Activated gamma-delta T cell (primary cell): ENCODE measurements at places on chromosomes 11 and 22.

DNA sequence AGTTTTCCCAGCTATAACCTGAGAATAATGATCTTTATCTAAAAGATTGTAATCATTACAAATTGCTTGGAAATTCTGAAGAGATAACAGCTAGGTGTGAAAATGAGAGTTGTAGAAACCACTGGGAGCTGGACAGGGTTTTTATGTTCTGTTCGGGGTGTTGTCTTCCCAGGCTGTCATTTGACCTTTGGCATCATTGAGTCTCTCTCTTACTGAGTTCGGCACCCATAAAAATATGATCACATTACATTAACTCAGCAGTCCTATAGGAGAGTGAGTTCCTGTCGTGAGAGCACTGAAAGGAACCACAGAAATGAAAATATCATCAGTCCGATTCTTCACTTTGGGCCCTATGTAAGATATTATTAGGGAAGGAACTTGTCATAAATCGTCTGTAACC is 29.3 kb downstream of the KIRREL3 start:
- DNase-seq, result no peak

GRCh38 chr11:30414806-30415205 is 91.9 kb downstream of the ARL14EP start:
- DNase-seq, result no peak

DNA sequence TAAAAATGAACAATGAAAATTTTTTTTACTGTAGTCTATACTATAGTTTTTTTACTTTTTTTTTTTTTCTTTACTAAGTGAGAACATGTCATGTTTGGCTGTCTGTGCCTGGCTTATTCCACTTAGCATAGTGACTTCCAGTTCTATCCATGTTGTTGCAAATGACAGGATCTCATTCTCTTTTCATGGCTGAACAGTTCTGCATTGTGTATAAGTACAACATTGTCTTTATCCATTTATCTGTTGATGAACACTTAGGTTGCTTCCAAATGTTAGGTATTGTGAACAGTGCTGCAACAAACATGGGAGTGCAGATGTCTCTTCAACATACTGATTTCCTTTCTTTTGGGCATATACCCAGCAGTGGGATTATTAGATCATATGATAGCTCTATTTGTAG is 88.1 kb upstream of the CCDC90B start:
- DNase-seq, result no peak

GRCh38 chr11:6794639-6795038 is 4.8 kb downstream of the OR6A2 start:
- no peak for DNase-seq

- DNase-seq, result no peak
Measured at GRCh38 chr11:117456027-117456720, 128.5 kb downstream of the CEP164 start.

DNA sequence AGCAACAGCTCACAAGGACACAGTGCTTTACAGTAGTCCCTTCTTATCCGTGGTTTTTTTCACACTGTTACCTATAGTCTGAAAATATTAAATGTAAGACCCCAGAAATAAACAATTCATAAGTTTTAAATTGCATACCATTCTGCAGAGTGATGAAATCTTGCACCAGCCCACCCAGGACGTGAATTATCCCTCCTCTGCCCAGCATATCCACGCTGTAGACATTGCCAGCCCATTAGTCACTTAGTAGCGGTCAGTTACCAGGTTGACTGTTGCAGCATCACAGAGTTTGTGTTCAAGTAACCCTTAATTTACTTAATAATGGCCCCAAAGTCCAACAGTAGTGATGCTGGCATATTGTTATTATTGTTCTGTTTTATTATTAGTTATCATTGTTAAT is 3.6 kb downstream of the CLTCL1 start:
- no peak for DNase-seq

DNA sequence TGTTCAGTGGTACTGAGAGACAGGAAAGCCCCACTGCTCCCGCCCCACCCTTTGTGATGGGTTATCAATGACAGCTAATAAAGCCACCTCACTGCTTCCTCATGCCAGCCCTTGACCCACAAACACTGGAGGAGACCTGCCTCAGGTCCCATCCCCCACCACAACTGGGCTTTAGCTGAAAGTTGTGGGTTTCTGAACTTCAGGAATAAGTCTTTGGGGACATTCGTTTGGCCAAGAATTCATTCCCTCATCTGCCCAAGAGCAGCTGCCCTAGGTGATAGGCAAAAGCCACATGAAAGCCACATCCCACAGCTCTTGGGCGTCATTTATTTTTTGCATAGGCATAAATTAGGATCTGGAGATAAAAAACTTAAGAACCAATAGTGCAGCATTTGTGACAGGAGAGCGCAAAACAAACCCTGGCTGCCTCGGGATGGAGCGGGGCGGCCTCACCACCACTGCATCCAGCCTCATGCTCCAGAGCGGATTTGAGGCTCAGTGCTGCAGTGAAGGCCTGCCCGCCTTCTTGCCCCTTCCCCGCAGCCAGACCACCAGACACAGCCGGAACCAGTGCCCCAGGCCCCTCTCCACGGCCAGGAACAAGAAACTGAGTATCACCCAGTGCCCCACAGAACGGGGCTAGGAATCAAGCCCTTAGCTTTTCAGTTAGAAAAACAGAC is 21.2 kb downstream of the SUN2 start:
- no peak for DNase-seq

DNA sequence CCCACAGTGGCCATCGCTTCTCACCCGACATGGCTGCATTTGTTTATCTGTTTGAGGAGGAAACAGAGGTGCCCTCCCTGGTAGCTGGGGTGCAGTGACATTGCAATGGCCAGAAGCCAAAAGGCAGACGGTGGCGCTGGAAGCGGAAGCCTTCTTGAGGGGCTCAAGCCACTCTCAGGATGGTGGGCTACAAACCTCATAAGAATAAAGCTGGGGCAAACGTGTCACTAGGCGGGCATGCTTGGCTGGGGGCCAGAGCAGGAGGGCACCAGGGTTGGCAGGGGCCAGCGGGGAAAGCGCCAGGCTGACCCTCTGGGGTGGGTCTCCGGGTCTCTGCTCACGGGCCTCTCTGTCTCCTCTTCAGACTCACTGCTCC is 12.6 kb downstream of the TNNT3 start:
- DNase-seq, result no peak

DNA sequence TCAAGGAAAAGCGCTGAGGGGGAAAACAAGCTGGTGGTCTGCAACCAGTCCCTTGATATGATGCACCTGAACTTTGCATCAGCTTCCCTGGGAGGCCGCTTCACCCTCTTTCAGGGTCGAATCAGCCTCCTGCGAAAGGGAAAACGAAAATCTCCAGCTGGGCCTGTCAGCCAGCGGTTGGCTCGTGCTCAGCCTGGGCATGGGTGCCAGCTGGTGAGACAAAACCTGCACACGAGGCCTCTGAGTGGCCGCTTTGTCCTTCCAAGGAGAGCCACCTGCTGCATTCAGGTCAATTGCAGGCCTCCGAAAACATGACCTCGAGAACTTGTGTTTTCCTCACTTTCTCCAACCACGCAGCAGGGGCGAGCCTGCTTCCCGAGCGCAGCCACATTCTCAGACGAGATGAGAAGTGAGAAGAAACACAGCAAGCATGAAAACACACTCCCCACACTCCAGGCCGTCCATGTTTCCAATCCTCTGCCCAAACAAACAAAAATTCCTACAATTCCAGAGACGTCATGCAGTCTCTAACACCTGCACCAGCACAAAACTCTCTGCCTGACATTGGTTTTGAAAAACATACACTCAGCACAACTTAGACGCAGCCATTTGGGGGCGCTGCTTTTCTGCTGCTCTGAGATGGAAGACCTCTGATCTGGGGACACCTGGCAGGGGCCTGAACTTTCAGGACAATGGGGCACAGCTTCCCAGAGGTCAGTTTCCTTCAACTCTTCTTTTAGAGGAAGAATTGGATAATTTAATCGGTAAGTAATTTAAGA is 77.1 kb downstream of the DHCR7 start:
- no peak for DNase-seq

GRCh38 chr11:63896071-63896470 is 20.9 kb downstream of the RCOR2 start:
- no peak for DNase-seq

DNA sequence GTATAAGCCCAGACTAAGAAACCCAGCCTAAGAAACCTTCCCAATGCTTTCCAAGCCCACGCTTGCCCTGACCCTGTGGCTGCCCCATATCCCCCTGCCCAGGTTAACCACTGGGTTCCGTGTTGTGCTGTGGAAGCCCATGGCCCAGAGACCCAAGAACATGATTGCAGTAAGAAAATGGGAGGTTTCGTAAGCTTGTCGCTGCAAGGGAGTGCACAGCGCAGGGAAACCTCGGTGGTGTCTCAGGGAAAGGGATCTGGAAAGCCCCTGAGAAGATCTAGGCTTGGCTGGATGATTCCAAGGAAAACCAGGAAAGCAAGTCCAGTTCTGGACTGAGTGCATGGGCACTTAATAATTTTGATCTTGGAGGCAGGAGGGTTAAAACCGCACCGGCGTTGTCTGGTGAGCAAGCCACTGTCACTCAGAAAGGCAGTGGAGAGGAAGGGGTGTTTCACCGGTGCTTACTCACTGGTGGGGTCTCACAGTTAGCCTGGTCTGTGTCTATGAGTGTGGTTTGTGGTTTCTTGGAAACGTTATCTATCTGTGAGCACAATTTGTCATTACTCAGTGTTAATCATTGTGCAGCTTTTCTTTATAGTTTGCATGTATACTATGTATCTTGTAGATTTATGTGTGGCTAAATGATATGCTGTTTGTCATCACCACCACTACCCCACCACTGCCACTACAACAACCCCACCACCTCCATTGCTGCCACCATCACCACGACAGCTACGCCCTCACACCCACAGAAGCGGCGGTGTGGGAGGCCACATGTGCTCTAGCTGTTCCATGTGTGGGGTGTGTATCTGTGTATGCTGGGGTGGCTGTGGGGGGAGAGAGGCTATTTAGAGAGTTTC is 53.3 kb upstream of the PRDM11 start:
- peak; percentile 31 for DNase-seq

DNA sequence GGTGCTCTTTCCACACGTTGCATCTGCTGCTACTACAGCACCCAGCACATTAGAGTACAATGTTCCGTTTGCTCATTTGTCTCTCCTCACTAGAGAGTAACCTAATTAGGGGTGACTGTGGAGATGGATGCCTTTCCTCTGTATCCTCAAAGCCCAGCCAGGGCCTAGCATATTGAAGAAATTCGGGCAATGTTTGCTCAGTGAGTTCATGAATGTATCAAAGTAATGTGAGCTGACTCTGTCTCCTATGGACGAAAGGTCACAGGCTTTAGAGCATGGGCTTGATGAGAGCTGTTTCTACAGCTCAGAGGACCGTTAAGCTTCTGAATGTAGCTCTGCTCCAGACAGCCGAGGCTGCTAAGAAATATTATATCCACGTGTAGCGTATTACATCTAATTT is 67.5 kb downstream of the C11orf58 start:
- no peak for DNase-seq

DNA sequence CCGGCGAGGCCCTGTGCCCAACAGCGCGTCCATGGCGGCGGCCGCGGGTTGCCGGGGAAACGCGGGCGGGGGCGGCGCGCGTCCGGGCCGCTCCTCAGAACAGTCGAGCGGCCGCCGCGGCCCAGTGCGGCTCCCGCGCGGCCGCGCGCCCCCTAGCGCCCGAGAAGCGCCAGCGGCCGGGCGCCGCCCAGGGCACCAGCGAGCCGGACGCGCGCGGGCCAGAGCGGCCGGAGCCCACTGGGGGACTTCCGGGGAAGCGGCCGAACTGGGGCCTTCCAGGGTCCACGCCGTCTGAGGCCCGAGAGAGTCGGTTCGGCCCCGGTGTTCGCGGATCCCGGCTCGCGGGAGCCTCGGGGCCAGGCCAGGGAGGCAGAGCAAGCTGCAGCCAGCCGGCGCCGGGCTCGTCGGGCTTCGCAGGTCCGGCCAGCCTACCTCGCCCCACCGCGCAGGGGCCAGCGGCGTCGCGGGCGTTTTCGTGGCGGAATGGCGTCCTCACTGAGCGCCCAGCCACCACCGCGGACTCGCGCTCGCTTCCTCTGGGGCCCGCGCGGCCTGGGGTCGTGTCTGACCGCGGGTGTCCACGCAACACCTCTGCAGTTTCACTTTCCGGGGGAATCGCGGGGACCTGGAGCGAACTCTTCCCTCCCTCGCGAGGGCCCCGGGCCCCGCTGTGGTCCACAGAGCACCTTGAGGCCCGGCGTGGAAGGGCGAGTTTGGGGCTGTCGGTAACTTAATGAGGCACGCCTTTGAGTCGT is at the start of gene DENND6B:
Gene DENND6B (minus strand): TSS at position 57 of the 755 bp plus-strand sequence. CDS start 24 bp downstream, at position 33.
- DNase-seq, result peak; percentile 59

- no peak for DNase-seq
Measured at GRCh38 chr11:118311518-118311917, 7.0 kb downstream of the CD3E start.

- no peak for DNase-seq
Measured at GRCh38 chr11:113664069-113664980, 41.8 kb downstream of the TMPRSS5 start.

DNA sequence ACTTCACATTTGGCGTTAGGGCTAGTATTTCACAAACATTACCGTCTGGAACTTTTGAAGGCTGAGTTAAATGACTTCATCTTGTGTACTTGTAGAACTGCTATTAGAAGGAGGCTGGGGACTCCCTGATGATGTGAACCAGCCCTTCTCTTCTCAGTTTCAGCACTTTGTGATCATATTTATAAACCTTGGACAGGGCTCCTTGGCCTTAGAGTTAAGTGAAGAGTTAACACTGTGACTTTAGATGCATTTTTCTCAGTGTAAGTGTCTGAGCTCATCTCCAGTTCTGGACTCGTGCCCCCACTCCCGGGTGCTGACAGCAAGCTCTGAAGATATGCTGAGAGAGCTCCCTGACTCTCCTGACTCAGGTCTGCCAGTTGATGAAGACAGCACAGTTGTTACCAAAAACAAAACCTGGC is 8.4 kb downstream of the MIAT start:
- no peak for DNase-seq

GRCh38 chr11:70654016-70654415 is 255.7 kb downstream of the CTTN start:
- DNase-seq, result no peak

DNA sequence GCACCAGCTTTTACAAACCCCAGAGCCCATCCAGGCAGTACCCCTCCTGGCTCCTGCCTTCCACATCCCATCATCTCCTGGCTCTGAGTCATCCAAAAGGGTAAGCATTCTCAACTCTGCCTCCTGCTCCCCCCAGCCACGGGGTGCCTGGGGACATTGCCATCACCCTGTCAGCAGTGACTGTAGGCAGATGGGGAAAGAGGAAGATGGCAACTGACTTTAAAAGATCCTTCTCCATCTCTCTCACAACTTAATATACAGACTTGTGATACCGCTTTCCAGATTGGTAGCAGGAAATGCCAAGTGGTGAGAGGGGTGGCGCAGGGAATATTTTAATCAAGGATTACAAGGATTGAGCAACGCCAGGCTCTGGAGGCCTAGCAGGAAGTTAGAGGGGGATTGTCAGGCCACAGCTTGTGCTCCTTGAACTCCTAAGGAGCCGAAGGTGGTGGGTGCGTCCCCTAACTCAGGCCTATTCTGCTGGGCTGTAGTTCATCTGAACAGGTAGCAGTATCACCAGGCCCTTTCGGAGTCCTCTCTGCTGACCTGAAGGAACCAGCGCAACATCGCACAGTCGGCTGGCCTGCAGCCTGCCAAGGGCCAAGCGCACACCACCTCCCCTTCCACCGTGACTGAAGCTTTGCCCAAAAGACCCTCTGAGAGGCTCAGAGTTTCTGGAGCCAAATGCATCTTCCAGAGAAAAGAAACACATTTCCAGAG is 83.3 kb downstream of the ZC3H12C start:
- DNase-seq, result no peak
